Progenitor cell of endocrine pancreas (in vitro differentiated cells): ENCODE measurements at places on chromosomes 3 and 15.

GRCh38 chr3:13095408-13095937, 22.2 kb upstream of the IQSEC1 start:
- no peak for DNase-seq

DNA sequence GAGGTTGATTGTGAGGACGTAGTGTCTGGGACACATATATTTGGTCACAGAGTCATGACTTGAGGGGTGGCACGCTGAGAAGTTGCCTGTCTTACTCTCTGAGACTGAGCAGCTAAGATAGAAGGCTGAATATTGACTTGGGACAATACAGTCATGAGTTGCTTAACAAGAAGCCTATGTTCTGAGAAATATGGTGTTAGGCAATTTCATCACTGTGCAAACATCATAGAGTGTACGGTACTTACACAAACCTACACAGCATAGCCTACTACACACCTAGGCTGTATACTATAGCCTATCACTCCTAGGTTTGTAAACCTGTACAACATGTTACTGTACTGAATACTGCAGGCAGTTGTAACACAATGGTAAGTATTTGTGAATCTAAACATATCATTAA, 30.3 kb upstream of the SPESP1 start:
- no peak for DNase-seq

DNA sequence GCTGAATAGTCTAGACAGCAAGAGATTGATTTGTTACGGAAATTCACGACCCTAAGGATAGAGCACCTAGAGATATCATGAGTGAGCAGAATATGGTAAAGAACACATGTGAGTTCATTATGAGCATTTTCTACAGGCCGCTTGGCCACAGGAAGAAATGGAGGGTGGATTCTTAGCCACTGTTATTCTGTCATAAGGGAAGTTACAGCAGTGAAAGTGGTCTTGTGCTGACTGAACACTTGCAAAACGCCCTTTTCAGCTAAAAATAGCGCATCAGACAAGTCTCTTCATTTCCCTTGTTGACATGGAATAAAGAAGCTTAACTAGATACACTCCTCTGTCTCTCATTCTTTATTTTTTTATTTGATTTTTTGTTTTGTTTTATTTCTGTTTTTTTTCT, 19.8 kb downstream of the DGKG start:
- DNase-seq = no peak

DNA sequence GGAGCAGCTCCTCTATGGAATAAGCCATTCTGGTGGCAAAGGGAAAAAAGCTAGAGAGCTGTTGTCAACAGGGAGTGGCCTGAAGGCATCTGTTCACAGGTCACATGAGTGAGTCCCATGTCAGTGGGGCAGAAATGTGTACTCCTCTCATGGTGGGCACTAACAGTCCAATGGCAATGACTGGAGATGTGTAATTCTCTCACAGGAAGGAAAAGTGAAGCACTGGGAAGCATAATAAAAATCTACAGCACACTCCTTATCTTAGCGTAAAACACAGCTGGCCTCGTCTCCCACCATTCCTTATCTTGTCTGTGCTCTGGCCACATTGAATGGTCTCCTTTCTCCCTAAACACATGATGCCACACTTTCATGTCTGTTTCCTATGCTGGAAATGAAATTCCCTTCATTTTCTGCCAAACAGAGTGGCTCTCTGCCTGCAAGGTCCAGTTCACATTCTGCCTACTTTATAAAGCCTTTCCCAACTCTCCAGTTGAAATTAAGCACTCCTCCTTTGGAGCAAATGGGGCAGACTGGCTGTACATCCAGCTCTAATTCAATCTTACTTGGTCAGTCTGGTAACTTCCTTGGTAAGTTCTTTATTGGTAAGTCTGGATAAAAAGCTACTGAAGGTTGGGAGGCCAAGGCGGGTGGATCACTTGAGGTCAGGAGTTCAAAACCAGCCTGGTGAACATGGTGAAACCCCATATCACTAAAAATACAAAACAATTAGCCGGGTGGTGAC, 139.8 kb downstream of the RPL22L1 start:
- no peak for DNase-seq

DNA sequence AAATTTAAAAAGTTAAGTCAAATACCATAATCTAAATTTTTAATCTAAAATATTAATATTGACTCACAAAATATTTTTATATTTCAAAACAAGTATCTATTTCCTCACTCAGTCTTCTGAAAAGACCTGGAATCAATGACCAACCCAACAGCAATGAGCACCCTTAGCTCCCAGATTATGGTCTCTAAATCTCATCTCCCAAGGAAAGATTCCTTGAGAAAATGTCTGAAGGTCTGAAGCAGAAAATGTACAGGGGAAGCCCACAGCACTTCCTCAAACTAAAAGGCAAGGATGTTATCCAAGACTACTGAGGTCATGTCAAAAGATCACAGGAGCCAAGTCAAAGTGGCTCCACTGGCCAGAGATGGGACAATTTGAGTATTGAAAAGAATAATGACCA, 51.0 kb upstream of the SLCO2A1 start:
- DNase-seq = no peak
